ENCODE measurements at places on chromosomes 4 and X. TPM values are rescaled to one million over a fixed set of nuclear protein-coding genes. Genes with fewer than 3 reads are reported as not detected.
A peak's percentile ranks its signal among the peaks of the same experiment; 100 is the strongest.

The MAGEC3 gene
- not detected for total RNA-seq

The BMPR1B gene
- total RNA-seq, result not detected

The CT45A3 gene
- total RNA-seq, result 0.30 TPM

The KLHL13 gene
- 4.2 TPM for total RNA-seq

GRCh38 chr4:2837904-2838496 is 5.6 kb upstream of the ADD1 start:
- DNase-seq, result no peak

GRCh38 chr4:5916229-5916628 is 23.3 kb upstream of the CRMP1 start:
- DNase-seq, result no peak

DNA sequence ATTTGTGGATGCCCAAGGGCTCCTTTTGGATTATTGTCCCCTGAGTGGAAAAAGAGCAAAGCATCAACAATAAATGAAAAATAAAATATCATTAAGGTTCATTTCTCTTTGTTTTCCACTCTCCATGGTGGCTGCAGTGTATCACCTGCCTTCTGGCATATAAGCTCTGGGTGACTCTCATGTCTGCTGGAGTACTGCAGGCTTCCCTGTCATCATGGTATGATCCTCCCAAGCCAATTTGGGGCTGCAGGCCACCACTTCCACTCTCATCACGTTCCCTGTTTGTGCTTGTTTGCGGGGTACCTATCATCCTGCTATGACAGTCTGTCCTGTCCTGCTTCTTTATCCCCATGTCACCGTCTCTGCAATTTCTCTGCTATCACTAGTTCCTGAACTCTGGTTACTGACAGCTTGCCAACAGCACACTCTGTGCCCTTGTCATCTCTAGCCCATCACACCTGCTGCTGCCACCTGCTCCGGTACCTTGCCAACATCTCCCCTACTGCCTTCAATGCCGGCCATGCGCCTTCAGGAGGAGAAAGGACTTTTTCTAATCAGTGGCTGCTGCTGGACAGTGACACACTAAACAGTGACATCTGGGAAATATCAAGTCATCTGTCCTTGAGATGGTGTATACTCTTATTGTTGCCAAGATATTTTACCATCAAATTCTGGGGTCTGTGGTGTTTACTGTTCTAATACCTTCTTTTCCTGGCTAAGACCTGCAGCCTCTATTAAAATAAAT is 23.0 kb upstream of the FGF5 start:
- no peak for DNase-seq

GRCh38 chrX:39214387-39215126 is 413.3 kb downstream of the MID1IP1 start:
- no peak for DNase-seq

DNA sequence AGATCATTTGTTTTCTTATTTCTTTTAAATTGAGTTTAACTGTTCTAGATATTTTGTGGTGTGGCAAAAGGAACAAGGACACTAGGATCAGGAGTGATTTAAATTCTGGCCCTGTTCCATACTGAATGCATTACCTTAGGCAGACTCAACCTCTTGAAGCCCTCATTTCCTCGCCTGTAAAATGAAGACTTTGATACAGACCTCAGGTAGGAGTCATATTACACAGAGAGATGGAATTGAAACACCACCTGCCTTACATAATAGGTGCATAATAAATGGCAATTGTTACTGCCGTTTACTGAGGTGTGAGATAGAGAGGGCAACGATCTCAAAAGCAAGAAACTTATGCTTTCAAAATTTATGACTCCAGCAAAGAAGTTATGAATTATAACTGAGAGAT is 28.2 kb upstream of the RASSF6 start:
- no peak for DNase-seq

- peak; percentile 19 for DNase-seq
Observed at GRCh38 chr4:189090174-189090814, 850.4 kb upstream of the FRG1 start.
